Stimulated activated CD8-positive, alpha-beta memory T cell treated with anti-CD3 and anti-CD28 coated beads, Interleukin-4, amount 100 ng/mL, for 4 hours (primary cell): ENCODE measurements at places on chromosomes 6 and 20.

GRCh38 chr6:34207695-34208443, 28.8 kb upstream of the HMGA1 start:
- DNase-seq, result no peak

GRCh38 chr6:90227213-90227612, 69.4 kb downstream of the BACH2 start:
- DNase-seq, result no peak

- no peak for DNase-seq
Measured at GRCh38 chr6:78502386-78502887, 364.9 kb upstream of the IRAK1BP1 start.

GRCh38 chr20:17709361-17710293, 9.9 kb downstream of the BANF2 start:
- no peak for DNase-seq

- DNase-seq, result no peak
Measured at GRCh38 chr6:144659202-144660182, 374.4 kb downstream of the UTRN start.

- no peak for DNase-seq
Measured at GRCh38 chr6:151254451-151255081, 14.8 kb downstream of the AKAP12 start.

DNA sequence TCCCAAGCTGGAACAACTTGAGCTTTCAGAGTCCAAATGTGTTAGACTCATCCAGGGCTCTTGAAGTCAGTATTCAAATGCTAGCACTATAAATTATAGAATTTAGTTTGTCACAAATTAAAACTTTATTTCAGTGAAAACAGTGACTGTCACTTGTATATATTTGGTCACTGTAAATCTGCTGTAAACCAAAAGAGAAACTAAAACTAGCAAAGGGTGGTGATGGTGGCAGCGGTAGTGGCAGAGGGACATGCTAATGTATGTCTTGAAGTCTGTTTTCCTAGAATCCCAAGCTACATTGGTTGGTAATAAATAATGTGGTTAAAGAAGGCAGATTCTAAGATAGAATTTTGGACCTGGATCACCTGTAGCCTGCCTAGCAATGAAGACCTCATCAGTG, 140.4 kb upstream of the CENPW start:
- DNase-seq, result no peak

DNA sequence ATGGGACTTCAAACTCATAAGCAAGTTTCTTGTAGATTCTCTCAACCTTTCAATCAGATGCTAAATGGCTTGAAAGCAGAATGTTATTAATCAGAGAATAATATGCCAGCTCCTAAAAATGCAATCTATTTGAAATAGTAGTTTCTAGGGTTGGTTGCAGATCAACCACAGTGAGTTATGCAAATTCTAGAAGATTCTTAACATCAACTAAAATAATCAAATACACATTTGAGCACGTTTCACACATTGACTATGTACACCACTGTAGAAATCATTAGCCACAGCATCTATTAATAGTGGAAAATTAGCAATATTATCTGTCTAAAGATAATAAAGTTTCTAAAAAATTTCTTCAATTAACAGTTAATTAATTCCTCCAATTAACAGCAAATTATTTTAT, 141.9 kb upstream of the GJE1 start:
- no peak for DNase-seq

- no peak for DNase-seq
Measured at GRCh38 chr6:112289038-112289566, 34.7 kb upstream of the LAMA4 start.

- DNase-seq, result no peak
Measured at GRCh38 chr6:63525186-63525878, 46.9 kb upstream of the LOC128125822 start.

DNA sequence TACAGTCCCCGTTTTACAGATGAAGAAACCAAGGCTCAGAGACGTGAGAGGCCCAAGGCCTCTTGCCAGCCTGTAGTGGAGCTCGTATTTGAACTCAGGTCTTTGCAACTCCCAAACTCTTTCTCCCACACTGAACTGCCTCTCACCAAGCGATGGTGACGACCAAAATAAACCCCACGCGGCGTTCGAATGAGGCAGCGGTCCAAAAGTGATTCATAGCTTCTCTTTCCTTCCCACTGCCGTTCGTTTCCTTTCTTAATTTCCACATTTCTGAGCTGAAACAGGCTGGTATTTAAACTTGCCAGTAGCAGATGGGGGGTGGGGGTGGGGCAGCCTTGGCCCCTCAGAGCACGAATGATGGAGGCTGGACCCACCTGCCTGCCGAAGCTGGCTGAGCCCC, 252.9 kb upstream of the KCNG1 start:
- no peak for DNase-seq

- no peak for DNase-seq
Measured at GRCh38 chr6:127103482-127103881, 15.0 kb upstream of the RSPO3 start.

DNA sequence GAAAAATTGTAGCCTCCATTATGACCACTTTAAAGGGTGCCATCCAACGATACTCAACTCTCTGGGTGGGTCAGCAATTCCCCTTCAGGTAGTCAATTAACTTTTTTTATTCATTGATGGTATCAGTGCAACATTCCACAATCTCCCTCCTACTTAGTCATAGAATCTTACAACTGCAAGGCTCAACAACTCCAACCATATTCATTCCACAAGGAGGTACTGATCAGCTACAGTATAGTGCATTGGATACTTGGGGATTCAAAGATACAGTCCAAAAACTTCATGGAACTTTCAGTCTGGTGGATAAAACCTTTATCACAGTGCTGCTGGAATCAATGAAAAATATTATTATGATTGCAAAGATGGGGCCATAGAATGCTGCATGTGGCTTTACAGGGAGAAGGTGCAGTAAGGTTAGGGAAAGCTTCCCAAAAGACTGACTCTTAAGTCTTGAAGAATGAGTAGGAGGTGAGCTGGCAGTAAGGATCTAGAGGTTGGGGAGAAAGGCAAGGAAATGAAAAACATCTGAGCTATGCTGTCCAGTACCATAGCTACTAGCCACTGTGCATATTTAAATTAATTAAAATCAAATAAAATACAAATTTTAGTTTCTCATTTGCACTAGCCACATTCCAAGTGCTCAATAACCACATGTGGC, 314.7 kb upstream of the PRDM1 start:
- no peak for DNase-seq

- no peak for DNase-seq
Measured at GRCh38 chr6:2891768-2892170, 11.3 kb downstream of the SERPINB9 start.

DNA sequence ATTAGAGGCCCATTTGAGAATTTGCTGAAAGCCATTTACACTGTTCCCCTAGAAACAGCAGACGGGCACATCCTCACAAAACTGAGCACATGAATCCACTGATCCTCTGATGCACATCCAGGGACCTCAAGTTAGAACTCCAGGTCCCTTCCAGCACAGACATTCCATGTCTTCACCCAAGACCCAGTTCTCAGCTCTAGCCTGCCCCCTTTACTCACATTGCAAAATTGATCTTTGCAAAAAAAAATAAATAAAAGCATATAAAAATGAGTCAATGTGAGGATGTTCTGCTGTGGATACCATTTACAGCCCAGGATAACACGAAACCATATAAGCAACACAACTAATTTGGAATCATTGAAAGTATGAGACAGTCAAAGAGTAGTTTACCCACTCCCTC, 458.2 kb upstream of the JARID2 start:
- DNase-seq, result no peak

- DNase-seq, result no peak
Measured at GRCh38 chr6:2958331-2958711, 13.0 kb downstream of the SERPINB6 start.
